ENCODE measurements at places on chromosomes 2 and 18.

- no peak for DNase-seq
Observed at GRCh38 chr2:4358837-4359236, 655.5 kb downstream of the DCDC2C start.

GRCh38 chr2:38502107-38502506 lies 100.6 kb downstream of the HNRNPLL start:
- DNase-seq: no peak

DNA sequence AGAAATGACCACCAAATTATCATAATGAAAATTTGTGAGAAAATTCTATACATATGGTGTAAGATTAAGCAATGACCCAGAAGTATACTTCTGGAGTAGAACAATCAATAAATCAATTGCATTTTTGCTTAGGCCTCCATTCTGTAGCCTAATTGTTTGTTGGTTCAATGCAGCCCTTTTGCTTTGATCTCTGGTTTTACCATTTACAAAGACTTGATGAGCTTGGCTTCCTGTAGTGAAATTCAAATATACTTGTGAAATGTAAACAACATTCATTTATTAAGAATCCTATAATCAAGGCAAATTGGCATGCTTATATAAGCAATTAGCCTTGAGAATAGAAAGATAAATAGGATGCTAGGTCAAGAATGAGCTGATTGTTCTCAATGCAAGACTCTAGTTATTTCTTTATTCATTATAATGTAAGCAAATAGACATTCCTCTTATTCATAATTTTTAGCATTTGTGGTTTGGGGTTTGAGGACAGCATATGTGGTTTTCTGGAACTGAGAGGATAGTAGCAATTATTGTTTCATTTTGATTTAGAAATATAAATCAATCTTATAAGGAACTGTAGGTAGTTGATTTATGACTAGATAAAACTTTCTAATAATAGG lies 9.7 kb downstream of the FMNL2 start:
- no peak for DNase-seq

DNA sequence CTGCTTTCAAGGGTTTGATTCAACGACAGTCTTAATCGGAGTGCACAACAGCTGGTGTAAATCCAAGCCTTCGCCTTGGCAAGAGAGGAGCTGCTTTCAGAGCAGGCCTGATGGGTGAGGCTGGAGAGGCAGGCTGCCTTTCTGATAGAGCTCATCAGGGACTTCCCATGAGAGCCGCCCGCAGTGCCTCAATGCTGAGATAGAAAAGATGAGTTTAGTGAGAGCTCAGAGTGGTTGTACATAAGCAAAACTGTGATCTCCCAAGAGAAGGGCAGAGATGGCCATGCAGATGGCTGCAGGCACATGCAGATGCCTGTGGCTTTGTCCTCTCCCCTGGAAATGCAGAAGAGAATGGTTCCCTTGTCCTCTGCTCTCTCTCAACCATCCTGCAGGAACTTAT lies 122.1 kb downstream of the ARL4C start:
- DNase-seq: no peak

GRCh38 chr2:211881449-211881848 lies 657.2 kb downstream of the ERBB4 start:
- DNase-seq: no peak

GRCh38 chr18:40642692-40643229 lies 1312.3 kb upstream of the PIK3C3 start:
- DNase-seq: no peak

DNA sequence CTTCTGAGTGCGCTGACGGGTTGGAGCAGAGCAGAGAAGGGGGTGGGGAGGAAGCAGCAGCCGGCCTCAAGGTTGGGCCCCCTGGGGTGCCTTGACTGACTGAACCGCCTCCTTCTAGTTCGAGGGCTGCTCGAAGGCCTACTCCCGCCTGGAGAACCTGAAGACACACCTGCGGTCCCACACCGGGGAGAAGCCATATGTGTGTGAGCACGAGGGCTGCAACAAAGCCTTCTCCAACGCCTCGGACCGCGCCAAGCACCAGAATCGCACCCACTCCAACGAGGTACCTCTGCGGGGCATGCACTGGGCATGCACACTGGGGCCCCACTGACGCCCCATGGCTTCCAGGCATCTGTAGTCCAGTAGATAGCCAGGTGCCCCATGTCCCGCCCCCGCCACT lies 246.9 kb downstream of the GLI2 start:
- no peak for DNase-seq

GRCh38 chr18:6628187-6628586 lies 101.3 kb upstream of the ARHGAP28 start:
- DNase-seq: no peak

DNA sequence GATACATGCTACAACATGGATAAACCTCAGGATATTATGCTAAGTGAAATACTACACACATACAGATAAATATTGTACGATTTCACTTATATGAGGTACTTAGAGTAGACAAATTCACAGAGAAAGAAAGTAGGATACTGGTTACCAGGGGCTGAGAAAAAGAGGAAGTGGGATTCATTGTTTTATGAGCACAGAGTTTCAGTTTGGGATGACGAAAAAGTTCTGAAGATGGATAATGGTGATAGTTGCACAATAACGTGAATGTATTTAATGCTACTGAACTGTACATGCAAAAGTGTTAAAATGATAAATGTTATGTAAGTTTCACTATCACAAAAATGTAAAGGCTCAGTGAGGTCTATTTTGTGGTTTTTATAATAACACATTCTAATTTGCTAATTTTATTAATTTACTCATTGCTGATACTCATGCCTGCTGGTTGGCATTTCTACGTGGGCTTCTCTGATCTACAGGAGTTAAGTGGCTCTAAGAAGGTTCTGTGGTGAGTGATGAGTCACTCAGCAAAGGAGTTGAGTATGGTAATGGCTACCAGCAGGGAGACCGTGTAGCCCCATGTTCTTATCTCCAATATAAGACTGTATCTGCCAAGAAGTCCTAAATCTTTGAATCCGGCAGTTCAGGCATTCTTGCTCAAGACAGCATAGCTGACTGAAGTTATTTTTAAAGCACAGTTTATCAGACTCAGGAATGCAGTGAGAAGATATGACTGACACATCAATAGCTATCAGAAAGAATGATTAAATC lies 41.1 kb downstream of the UPP2 start:
- no peak for DNase-seq

Measured in glomerular endothelial cell (primary cell).